ENCODE measurements at places on chromosomes 16 and 17.

- no peak for DNase-seq
These were observed 5.2 kb upstream of the OR1F1 start for GRCh38 chr16:3182608-3183444.

- DNase-seq: no peak
These were observed 19.5 kb downstream of the MARVELD3 start for GRCh38 chr16:71645450-71645849.

GRCh38 chr17:73291260-73291801, 20.5 kb downstream of the CDC42EP4 start:
- DNase-seq: no peak

- DNase-seq: peak; percentile 67
These were observed 7.9 kb downstream of the TSNAXIP1 start for GRCh38 chr16:67814567-67814966.

DNA sequence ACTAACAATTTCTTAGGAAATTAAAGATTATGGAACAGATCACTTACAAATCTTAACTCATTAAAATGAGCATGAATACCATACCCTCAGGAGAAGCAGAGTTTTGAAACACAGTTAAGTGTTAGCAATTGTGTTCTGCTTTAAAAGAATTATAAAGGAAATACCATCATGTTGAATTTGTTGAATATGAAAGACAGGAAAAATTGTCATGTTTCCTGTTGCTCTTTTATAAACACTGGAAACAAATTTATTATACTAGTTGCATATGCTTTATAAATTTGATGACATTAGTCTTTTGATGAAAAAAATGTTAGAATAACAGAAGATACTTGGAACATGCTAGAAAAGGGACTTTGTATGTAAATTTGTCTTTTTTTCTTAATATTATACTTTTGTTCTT, 59.7 kb downstream of the VMP1 start:
- DNase-seq: no peak

GRCh38 chr16:66898207-66898606, 17.9 kb downstream of the PDP2 start:
- no peak for DNase-seq

DNA sequence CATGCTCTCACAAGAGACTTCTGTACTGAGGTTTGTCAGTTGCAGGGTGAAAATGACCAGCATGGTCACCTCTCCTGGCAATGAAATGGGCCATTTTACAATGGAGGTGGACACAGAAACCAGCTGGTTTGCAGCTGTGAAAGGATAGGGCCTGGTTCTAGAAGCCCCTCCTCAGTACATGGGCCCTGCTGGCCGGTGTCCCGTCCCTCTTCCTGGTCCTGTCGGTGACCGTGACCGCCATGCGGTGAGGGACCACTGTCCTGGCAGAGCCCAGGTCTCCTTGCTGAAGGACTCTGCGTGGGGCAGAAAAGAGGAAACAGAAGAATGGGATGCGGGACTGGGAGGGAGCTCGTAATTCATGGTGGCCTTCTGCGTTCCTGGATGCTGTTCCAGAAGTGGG, 76.0 kb upstream of the ZNF423 start:
- DNase-seq: no peak

Data from DMS79 treated with DMSO at 0.1 percent for 48 hours (cell line).